ENCODE measurements at places on chromosomes 11 and 22.

DNA sequence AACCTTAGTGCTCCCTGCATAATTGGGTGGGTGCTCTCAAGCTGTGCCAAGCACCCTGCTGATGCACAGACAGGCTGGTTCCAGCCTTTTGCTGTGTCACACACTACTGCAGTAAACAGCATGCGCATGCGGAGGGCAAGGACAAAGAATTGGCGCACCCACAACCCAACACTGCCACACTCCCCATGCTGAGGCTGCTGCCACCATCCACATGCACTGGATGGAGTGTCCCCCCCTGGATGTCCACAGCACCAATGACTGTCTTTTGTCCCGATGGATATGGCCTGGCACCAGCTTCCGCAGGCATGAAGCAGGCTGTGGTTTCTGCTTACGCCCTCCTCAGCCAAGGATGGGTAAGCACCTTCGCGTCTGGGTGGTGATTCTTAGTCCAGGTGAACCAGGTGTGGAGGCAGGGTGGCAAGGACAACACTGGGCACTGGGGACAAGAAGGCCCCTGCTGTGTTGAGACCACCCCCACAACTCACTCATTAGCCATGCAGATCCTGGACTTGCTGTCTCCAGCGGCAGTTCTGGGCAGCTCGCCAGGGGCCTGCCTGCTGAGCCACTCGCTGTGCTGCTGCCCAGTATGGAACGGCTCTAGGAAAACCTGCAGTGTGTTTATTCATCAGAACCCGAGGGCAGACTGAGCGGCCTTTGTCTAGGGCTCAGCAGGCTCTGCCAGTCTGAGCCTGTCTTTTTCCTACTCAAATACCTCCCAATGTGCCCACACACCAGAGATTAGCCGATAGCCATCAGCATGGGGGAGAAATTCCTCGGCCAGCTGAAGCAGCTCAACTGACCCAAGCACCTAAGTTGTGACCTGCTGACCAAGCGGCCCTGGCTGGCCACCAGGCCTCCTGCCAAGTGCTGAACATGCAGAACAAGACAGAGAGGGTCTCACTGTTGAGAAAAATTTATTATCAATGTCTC lies 8.2 kb upstream of the NAP1L4 start:
- DNase-seq: no peak

DNA sequence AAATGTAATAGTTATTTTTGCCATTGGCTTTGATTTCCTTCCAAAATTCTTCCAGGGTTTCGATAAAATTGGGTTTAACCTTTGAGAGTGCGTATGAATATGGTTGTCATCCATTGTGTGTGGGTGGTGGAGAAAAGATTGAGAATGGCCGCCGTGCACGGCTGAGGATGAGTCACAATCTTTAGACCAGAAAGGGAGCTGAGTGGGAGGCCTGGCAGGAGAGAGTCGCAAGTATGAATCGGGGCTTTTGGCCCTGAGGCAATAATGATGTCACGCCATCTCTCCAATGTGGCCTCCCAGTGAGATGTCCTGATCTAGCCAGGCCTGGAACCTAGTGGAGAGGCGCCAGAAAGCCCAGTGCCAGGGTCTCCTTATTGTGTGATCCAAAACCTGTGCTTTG lies 33.1 kb upstream of the SMPD1 start:
- peak; percentile 38 for DNase-seq

DNA sequence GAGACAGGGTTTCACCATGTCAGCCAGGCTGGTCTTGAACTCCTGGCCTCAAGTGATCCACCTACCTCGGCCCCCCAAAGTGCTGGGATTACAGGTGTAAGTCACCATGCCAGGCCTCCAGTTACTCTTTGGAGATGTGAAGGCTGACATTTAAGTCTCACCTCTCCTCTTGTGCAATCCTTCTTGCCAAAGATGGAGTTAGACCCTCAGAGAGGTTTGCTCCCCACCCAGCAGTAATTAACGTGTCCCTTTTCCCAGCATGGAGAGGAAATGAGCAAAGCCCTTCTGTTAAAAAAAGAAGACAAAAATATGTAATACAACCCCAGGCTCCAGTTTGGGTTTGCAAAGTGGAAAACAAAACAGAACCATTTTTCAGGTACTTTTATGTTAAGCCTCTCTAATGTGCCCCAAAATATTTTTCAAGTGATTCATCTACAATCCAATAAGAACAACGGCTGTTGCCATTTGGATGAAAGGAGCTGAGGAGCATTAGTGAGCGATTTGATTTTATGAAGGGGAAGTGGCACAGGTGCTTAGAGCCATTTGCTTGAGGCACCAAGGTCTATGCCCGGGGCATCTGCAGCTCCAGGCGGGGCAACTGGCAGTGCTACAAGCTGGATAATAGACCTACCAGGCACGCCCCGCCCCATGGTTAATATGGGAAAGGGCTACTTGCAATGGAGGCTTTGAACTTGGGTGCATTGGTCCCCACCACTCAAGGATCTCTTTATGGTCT lies 57.2 kb downstream of the GRIK4 start:
- no peak for DNase-seq

DNA sequence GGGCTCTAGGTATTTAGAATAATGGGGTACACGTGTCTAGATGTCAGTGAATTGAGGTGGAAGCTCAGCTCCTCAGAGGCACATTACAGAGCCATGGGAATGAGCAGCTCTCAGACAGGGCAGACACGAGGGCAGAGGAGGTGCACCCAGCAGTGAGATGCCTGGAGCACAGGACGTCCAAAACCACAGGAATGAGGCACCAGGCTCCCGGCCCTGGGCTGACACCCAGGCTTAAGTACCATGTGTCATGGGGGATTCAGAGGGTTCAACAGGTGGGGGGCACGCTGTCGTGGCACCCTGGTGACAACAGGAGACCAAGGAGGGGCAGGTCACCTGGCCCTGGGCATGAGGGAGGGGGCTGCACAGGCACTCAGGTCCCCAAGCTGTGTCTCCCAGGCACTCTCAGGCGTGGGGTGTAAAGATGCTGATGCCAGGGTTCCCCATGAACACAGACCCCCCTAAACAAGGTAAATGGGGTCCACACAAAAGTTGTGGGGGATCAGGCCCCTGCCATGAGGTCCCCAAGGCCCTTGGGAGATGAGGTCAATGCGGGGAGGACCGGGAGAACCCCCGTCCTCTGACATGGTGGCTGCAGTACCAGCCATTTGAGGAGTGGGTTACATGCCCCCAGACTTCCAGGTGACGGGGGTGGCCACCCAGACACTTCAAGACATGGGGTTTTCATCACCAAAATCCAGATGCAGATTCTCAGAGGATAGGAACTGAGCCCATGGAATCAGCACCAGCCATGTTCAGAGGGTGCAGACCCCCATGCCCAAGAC lies 5.6 kb upstream of the SYT8 start:
- DNase-seq: peak; percentile 31

GRCh38 chr11:83318931-83319330 lies 32.8 kb upstream of the CCDC90B start:
- no peak for DNase-seq

DNA sequence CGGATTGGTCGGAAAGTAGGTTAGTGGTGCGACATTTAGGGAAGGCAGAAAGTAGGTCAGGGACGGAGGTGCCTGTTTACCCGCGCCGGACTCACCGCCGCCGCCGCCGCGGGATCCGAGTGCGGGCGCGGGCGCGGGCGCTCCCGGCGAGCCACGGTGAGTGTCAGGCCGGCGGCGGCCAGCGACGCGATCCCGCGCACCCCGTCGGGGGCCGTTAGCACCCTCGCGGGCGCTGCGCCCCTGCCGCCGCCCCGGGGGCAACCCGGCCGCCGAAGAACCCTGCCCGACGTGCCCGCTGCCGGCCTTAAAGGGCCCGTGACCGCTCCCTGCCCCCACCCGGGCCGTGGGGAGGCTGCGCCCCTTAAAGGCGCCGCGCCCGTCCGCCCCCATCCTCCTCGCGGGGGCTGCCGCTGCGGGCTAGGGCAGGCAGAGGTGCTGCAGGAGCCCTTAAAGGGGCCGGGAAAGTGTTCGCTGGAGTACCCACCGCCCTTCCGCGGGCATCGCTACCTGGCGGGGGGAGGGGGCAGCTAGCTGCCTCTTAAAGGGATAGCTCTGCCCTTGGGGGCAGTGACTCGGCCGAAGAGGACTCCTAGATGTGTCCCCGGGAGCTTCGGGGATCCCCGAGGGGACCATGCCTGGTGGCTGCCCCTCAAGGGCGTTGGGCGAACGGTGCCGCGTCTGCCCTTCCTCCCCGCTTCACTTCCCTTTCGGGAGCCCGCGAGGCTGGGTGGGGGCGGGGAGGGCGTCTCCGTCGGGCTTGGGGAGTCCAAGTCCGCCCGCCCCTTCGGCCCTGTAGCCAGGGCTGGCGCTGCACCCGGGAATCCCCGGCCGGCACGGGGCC lies at the start of gene BMAL1:
TSS of gene BMAL1 (plus strand) at position 23 of the 841 bp plus-strand sequence. CDS start 76,519 bp downstream, outside the sequence.
- no peak for DNase-seq

DNA sequence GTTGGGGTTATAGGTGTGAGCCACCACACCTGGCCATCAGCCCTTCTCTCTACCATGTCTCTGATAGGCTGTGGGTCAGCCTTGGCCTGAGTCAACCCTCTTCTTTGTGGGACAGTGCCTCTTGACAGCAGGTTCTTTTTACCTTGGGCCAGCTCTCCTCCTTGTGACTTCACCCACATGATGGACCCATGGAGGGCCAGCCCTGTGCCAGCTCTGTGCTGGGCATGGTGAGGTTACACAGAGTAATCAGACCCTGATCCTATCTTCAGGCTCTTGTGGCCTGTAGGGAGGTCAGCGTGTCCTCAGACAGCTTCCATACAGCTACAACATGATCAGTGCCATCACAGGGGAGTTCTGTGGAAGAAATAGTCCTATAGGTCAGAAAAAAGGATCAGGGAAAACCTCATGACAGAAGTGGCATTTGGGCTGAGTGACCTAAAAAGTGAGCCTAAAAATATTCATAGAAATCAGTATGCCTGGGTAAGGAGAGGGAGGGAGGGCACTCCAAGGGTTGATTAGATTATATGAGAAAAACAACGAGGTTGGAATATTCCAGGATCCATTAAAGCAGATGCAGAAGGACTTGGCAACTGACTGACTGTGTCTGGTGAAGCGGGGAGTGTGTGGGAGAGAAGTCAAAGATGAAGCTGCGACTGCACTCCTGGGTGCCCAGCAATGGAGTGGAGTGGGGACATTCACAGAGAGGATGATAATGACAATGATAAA lies 17.1 kb downstream of the OTOG start:
- no peak for DNase-seq
